ENCODE measurements at places on chromosomes 1 and 21.

- DNase-seq = peak; percentile 54
These were observed 7.5 kb downstream of the PTPRU start for GRCh38 chr1:29243871-29244200.

DNA sequence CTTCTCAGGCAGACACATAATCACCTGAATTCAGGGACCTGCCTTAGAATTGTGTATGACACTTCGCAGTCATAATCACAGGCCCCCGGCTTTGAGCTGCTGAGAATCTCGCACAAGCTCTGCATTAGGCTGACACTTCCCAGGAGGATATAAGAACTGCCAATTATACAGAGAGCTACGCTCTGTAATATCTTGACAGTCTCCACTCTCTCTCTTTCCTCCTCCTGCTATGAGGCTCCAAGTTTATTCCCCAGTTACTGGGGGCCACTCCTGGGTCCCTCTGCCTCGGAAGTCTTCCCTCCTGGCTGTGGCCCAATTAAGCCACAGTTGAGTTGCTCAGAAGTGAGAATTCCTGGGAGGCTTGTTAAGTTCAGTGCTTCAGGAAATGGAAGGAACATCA is 42.7 kb downstream of the EBNA1BP2 start:
- no peak for DNase-seq

DNA sequence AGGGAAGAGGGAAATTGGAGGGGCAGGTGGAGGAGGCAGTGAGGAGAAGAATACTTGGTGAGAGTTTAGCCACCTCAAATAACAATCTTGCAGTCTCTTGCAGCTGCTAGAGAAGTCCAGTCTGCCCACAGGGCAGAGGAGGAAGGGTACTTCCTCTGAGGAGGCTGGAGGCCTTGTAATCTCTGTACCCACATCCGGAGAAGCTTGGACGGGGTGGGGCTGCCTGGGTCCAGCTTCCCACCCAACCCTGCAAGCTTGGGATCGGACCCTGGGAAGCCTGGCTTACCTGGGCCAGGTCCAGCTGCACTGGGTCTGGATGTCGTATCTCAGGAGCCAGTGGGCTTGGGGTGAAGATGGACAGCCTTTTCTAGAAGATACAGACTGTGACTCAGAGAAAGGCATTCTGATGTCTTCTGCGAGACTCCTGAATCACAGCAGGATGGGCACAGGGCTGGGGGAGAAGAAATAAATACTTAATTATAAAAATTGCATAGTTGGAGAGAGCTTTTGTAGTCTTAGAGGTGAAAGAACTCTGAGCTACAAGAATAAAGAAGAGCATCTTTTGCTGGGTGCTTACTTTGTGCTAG is 111.8 kb upstream of the JUN start:
- no peak for DNase-seq

- no peak for DNase-seq
These were observed 28.9 kb downstream of the PLPPR5 start for GRCh38 chr1:98975810-98976209.

GRCh38 chr1:90616395-90616794 is 100.7 kb downstream of the BARHL2 start:
- no peak for DNase-seq

DNA sequence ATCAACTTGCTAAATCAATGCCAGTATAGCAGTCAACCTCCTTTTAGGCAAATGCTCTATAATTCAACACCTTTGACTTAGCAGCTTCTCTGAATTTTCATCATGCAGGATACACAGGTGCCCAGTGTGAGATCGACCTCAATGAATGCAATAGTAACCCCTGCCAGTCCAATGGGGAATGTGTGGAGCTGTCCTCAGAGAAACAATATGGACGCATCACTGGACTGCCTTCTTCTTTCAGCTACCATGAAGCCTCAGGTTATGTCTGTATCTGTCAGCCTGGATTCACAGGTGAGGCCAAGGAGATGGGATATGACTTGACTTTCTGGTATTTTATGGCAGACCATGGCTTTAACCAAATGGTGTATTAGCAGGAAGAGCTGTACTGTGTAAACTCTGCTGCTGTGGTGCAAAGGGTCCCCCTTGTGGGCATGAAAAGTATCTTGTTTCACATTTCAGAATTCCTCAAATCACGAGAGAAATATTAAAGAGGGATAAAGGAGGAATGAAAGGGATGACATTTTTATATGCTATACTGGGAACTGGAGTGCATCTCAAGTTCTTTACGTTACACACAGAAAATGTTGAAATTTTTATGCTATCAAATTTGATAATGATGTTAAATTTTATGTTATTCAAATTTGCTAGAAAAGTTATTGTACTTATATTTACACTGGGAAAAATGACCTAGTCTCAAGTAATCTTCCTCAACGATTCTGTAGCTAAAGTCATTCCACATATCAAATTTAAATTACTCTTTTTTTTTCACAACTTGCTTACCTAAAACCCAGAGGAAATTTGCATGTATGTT is 88.9 kb downstream of the CRB1 start:
- no peak for DNase-seq

DNA sequence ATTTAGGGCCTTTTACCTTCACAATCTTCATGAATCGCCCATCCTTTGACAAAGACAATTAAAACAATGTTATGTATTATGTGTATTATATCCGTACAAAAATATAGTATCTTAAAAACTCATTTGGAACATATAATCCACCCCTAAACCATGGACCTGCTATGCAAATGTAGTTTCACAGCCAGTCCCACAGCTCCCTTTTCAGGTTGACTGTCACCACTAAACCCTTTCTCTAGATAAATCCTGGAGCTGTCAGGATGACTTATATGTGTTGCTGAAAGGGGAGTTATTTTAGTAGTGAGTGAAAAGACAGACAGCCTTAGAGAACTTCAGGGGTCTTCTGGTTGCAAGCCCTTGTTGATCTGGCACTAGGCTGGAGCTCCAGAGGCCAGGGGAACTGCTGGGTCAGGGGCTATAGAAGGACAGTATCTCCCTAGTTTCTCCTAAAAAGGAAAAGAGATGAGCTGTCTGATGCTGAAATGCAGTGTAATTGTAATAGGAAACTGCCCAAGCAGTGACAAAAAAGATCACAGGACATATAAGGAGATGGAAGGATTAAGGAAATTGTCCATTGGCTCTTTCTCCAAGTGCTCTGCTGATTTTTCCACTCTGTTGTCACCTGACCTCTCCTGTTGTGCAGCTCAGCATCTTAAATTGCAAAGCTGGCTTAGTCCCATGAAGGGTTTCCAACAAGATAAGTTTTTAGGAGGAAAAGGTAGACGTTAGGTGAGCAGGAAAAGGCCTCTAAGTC is 127.7 kb downstream of the S1PR1 start:
- no peak for DNase-seq

GRCh38 chr21:41917531-41917930 is 36.3 kb downstream of the C2CD2 start:
- no peak for DNase-seq

DNA sequence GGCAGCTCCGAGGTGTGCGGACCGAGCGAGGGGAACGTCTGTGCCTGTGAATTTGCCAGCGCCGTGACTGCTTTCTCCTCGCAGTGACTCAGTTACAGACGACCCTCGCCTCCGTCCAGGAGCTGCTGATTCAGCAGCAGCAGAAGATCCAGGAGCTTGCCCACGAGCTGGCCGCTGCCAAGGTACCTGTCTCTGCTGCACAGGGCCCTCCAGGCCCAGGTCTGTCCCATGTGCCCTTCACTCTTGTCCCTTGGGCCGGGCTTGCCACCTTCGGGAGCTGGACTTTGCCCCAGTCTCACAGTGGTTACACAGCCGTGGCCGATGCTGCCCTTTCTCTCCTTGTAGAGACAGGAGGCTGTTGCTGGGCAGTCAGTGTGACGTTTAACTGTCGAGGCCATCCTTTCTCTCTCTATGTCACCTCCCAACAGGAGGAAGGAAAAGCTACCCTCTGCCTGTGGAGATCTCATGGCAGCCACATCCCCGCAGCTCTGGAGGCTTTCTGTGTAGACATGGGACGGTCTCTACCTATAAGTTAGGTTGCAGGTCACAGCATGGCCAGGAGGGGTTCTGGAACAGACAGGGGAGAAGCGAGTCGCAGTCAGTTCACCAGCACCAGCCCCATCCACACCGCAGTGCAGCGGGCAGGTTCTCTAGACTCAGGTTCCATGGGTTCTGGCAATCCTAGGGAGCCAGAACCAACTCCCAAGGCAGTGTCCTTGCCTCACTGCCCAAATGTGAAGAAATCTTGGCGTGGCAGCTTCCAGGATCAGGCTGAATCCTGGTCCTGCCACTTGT is 149.7 kb downstream of the PEX14 start:
- DNase-seq = no peak

DNA sequence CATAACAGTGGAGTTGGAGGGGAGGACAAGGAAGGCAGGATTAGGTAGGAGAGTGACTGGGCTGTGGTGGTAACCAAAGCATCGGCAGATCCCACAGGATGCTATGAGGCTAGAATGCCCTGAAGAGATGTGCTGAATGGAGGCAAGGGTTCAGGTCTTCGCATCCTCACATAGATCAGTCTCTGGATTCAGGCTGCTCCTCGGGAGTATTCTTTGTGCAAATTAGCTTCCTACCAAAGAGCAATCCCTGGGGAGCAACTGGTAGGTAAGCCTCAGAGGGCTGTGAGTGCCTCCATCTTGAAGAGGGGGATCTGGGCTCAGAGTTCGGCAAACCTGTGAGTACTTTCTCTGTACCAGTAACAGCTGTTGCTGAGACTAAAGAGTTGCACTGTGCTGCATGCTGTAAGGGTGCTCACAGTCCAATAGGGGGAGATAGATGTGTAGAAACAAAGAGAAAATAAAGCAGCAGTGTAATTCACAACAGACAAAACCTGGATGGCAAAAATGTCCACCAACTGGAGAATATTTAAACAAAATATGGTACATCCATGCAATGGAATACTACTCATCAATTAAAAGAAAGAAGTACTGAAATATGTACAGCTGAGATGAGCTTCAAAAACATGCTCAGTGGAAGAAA is 322.4 kb upstream of the DEPDC1 start:
- no peak for DNase-seq

GRCh38 chr1:2156866-2157265 is 37.7 kb downstream of the FAAP20 start:
- DNase-seq = no peak

- no peak for DNase-seq
These were observed 605.5 kb downstream of the LTN1 start for GRCh38 chr21:28387220-28387619.

DNA sequence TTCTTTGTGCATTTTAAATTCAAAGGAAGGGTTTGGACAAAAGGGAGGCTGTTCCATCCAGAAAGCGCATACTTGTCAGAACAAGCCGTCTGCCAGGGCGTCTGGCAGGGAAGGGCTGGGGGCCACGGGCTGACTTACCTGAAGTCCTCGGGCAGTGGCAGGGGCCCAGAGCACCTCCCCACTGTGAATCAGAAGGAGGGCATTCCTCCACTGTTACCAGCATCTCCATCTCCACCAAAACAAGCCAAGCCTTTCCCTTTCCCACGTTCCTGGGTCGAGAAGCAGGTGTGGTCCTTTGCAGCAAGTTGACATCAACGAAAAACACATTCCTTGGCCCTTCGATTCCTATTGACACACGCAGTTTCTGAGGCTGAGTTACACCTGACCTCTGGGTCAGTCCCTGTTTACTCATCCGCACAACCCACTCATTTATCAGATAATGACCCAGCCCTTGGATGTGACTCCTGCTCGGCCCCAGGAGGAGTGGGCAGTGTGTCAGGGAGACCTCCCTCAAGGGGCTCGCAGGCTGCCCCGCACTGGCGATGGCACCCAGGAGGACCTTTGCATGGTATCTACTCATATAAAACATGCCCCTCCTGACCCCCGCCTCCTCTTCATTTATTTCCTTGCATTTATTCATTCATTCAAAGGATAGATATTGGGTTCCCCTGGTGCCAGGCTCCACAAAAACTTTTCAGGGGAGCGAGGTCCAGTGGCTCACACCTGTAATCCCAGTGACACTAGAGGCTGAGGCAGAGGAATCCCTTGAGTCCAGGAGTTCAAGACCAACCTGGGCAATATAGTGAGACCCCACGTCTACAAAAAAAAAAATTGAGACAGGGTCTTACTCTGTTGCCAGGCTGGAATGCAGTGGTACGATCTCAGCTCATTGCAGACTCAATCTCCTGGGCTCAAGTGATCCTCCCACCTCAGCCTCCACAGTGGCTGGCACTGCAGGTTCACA is 60.2 kb downstream of the TOMM20 start:
- no peak for DNase-seq

GRCh38 chr1:183989078-183989577 is 48.4 kb downstream of the COLGALT2 start:
- peak; percentile 62 for DNase-seq

DNA sequence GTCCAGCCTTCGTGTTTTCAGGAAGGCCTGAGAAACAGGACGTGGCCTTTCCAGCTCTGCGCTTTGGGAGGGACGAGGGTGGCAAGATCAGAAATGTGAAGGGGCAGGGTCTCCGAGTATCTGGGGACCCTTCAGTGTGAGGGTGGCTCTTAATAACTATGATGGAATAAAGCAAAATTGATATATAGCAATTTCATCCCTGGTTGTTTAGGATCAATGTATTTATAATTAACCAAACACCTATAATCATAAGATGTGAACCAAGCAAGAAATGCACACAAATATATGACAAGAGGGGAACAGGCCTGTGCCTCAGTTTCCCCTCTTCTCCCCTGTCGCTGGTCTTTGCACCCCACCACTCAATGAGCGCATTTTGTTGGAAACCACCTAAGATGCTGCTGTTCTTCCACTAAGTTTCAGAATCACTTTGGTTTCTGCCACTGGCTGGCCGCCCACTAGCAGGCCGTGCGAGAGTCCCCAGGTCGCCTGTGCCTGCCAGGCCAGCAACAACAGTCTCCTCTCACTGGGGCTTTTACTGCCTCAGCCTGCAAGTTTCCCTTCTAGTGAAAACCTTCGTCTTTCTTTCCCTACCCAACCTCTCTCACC is 36.6 kb downstream of the UBASH3A start:
- DNase-seq = no peak

DNA sequence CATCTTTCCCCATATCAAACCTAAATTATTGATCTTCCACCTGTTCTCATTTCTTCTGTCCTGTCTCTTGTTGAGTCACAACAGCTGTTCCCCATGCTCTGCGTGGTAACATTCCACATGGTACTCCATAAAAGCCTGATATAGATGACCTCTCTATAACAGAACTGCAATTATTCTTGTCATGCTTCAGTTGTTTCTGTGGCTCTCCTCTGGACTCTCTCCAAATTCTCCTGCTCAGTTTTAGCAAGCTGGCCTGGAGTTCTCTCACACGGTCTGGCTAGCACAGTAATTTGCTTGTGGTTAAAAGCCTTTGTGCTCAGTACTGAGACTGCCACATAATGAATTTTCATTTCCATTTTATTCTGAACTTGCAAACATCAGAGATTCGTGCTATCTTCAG is 10.6 kb upstream of the LRRC39 start:
- peak; percentile 8 for DNase-seq

- DNase-seq = no peak
These were observed 76.5 kb upstream of the NFIA start for GRCh38 chr1:61005614-61006580.

GRCh38 chr1:100219883-100220282 is 29.8 kb downstream of the DBT start:
- DNase-seq = no peak

GRCh38 chr21:25188677-25189079 is 418.6 kb downstream of the MRPL39 start:
- DNase-seq = no peak

GRCh38 chr1:239884796-239885195 is 206.9 kb upstream of the FMN2 start:
- no peak for DNase-seq

- no peak for DNase-seq
These were observed 138.5 kb downstream of the SLC45A1 start for GRCh38 chr1:8456308-8456912.
